ENCODE measurements at places on chromosomes 13 and 19.
A peak's percentile ranks its signal among the peaks of the same experiment; 100 is the strongest.

DNA sequence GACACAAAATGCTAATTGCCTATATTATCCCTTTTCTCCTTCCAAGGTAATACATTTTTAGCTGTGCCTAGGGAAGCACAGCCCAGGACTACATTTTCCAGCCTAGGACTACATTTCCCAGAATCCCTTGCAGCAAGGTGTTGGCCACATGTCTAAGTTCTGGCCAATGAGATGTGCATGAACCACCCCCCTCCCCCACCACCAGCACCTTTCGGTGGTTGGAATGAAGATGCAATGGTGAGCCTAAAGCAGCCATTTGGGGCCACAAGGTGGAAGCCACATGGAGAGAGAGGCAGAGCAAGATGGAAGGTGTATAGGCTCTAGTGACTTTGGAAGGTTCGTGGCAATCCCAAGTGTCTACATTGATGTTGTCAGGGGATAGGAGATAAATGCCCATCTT is 16.2 kb downstream of the UNC13A start:
- DNase-seq: no peak

- no peak for DNase-seq
These were observed 564.1 kb downstream of the DCT start for GRCh38 chr13:93915269-93915809.

- no peak for DNase-seq
These were observed 19.1 kb downstream of the WTIP start for GRCh38 chr19:34500656-34501120.

GRCh38 chr13:99347911-99348451 is 40.8 kb upstream of the GPR183 start:
- no peak for DNase-seq

- DNase-seq: peak; percentile 71
These were observed 102.0 kb downstream of the DCLK1 start for GRCh38 chr13:36029166-36029565.
